ENCODE measurements at places on chromosomes 6 and 20.

- DNase-seq: no peak
Observed at GRCh38 chr20:37986873-37987601, 46.2 kb downstream of the TTI1 start.

DNA sequence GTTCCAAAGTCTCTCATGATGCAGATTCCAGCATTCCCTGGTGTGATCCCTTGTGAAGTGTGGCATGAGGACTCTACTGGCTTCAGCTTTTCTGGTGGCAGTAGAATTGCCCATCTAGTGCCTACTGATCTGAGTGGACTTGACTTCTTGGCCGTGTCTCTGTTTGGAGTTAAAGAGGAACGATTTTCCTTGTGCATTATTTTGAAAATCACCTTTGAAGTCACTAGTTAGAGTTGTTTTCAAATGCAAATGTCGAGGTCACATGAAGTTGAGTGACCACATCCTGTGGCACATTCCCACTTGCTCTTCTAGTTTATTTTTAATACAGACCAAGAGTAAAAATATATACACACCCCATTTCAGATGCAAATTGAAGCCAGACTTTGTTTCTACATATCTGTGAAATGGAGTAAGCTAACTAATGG, 270.7 kb upstream of the TAB2 start:
- DNase-seq: no peak

GRCh38 chr6:126380072-126380583, 40.2 kb downstream of the CENPW start:
- no peak for DNase-seq

DNA sequence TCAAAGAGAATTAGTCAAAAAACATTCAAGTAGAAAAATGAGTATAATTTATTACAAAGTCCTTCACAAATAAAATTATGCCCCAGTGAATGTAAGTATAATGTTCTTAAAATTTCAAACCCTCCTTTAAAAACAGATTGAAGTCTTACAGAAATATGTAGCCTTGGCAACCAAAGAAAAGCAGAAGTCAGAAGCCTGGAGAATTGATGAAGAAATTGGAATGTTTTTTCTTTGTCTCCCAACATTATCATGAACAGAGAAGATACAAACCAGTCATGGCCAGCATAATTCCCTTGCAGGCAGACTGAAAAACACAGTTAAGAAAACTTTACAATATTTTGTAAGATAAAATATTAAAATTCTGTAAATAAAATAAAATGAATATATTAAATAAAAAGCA, 221.9 kb downstream of the TBC1D32 start:
- DNase-seq: no peak

GRCh38 chr6:168746643-168747042, 305.7 kb downstream of the SMOC2 start:
- DNase-seq: no peak

GRCh38 chr20:32535316-32535952, 49.7 kb downstream of the NOL4L start:
- DNase-seq: no peak

- DNase-seq: no peak
Observed at GRCh38 chr6:153568628-153569027, 437.5 kb upstream of the RGS17 start.

DNA sequence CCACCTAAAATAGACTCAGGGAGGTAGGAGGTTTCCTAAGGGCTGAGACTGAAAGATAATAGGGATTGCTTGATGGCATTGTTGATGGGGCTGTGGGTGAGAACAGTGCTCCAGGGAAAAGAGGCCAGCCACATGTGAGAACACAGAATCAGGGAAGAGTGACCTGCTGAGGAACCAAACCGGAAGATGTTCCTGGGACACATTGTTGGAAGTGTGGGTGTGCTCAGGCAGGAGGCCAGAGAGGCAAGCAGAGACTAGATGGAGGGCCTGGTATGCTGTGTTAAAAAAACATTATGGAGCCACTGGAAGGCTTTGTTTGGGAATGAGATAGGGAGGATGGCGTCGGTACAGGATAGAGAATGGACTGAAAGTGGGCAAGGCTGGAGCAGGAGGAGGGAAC, 23.3 kb downstream of the RNF144B start:
- no peak for DNase-seq

DNA sequence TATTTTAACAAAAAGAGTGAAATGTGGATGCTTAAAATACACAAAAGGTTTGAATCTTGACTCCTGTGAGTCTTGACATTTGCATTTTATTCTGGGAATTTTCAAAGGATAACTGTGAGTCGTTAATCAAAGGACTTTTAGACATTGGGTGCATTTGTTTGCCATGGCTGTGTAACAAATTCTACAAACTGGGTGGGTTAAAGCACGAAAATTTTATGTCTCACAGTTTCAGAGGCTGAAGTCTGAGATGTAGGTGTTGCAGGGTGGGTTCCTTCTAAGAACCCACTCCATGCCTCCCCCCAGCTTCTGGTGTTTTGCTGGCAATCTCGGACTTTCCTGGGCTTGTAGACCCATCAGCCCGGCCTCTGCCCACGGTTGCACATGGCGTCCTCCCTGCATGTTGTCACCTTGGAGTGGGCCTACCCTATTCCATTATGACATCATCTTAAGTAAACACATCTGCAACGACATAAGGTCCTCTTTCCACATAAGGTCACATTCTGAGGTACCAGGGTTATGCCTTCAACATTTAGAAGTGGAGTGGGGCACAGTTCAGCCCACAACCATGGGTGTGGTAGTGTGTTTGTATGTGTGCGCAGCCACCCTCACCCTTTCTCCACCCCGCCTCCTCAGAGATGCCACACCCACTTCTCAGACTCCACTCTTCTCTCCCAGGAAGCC, 113.1 kb downstream of the FOXA2 start:
- no peak for DNase-seq

GRCh38 chr6:65191471-65191870, 515.6 kb downstream of the EYS start:
- no peak for DNase-seq

GRCh38 chr6:63802606-63803206, 167.1 kb downstream of the PHF3 start:
- no peak for DNase-seq

- DNase-seq: peak; percentile 40
Observed at GRCh38 chr6:32436995-32437836, 2.5 kb upstream of the HLA-DRA start.

- no peak for DNase-seq
Observed at GRCh38 chr6:131823276-131823902, 15.6 kb downstream of the ENPP1 start.

DNA sequence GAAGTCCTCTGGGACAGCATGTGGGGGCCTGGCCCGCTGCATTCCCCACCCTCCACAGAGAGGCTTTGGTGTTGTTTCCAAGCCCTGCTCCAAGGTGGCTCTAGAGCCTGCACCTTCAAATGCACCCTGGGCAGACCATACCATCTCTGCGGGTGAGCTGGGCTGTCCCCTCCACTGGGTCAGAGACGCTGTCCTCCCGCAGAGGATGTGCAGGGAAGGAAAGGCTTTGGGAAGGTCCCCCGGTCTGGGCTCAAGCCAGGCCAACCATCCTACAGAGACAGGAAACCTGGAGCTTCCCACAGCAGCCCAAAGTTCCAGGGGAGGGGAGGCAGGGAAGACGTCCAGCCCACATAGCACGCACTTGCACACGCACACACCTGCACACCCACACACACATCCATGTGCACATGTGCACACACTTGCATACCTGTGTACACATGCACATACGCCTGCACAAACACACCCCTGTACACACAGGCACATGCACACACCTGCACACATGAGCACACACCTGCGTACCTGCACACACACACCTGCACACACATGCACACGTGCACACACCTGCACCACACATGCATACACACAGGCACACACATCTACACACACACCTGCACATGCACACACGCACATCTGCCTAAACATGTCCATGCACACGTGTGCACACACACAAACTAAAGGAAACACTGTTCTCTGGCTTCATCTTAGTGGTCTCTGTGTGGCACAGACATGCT, 155.4 kb downstream of the ERMARD start:
- no peak for DNase-seq

GRCh38 chr6:148231572-148231971, 111.1 kb upstream of the SASH1 start:
- no peak for DNase-seq

DNA sequence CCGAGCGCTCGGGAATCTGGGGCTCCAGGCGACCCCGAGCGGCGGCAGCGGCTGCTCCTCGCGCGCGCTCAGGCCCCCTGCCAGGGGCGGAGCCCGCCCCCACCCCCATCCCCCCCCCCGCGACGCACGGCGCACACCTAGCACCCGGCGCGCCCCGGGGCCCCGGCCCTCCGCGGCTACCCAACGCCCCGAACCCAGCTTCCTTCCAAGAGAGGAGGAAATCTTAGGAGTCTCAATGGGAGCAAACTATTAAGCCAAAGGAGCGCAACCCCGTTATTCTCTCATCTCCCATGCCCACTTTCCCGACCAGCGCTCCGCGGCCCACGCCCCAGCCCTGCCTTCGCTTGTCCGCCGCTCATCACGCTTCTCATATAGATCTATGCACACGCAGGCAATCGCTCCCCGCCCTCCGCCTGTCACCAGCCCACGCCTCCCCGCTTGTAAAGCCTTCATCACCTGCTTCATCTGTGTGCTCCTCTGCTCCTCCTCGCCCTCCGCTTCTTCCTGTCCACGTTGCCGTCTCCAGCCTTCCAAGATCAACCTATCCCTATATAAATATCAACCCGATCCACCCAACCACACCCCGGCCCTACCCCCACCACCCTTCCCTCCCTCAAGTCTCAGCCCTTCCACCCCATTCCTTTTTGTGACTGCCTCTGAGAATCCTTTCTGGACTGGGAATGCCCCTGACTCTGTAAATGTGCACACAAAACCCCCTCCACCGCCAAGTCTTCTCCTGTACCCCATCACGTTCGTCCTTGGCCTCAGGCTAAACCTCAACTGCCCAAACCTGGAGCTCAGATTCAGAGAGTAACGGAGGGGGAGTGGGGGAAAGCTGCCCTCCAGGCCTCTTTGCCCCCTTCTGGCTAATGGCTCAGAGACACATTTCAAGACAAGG, at the start of gene DLK2:
Gene DLK2, minus strand, starts transcription at position 18 of the 898 bp plus-strand sequence. CDS start 723 bp downstream, outside the sequence.
- DNase-seq: peak; percentile 43

- no peak for DNase-seq
Observed at GRCh38 chr20:37311710-37312355, 22.4 kb downstream of the MANBAL start.

DNA sequence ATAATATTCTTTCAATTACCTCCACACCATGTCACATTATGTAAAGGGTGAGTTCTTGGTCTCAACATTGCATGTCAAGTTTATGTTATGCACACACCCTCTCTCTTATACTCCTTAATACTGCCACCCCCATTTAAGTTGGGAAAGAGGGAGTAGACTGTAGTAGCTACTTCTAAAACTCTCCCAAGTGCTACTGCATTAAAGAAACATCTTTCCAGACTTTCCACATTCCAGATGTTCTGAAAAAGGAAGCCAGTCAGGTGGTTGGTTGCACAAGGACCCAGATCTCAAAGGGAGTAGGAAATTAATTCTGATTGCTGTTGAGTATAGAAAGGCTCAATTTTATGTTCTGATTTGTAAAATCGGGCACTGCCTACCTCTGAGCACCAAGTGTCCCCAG, 419.5 kb downstream of the CD83 start:
- DNase-seq: no peak

DNA sequence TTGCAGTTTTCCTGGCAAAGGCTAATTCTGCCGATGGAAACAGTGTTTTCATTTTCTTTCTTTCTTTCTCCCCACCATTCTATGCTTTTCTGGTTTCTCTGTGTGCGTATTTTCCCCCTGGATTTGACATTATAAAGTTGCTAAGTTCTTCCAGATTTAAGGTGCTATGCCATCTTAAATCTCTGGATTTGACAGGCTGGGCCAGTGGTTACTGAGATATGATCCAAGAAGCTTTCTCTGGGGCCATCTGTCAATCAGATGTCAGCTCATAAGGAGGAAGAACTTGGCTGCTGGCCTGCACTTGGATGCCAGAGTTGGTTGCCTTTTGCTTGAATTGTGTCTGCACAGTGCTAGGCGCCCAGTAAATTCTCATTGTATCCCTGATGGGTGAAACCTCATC, 39.7 kb downstream of the SLC2A10 start:
- no peak for DNase-seq

DNA sequence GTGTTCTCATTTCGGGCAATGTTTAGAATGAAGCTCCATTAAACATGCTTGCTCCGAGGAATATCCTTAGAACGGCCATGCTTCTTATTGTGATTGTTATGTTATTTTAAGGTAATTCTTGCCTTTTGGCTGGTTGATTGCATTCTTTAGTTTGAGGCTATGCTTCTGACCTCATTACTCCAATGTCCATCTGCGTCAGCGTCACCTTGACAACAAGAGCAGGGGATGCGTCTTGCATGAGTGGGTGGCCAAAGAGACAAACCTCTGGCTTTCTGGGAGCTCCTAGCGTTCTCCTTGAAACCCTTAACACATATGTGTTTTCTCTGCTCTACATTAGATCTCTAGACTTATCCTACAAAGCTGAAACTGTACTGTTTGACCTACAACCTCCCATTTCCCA, 184.3 kb downstream of the THBS2 start:
- no peak for DNase-seq
